Cerebellar nuclear complex (tissue), 1 donor: ENCODE measurements at places on chromosomes 1 and 21.

GRCh38 chr1:56064705-56065104 is 514.7 kb downstream of the PLPP3 start:
- no peak for DNase-seq

- no peak for DNase-seq
Measured at GRCh38 chr1:161427733-161428516, 60.2 kb upstream of the CFAP126 start.

GRCh38 chr21:38768471-38769063 is 37.2 kb upstream of the ETS2 start:
- no peak for DNase-seq

- DNase-seq, result no peak
Measured at GRCh38 chr1:201020040-201020591, 3.4 kb downstream of the KIF21B start.

DNA sequence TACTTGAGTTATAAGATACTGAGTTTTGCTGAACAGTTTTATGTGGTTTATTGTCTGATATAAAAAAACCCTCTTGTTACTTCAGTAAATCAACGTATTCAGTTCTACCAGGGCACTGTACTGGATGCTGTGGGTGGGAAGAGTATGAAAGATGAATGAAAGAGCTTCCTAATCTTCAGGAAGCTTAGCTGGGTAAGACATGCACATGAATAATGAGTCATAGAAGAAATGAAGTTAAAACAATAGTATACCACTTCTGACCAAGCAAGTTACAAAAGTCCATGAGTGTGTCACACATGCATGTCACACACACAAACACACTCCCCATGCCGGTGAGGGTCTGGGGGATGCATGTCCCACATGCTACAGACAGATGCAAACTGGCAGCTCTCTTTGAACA is 105.9 kb downstream of the SIPA1L2 start:
- DNase-seq, result no peak

DNA sequence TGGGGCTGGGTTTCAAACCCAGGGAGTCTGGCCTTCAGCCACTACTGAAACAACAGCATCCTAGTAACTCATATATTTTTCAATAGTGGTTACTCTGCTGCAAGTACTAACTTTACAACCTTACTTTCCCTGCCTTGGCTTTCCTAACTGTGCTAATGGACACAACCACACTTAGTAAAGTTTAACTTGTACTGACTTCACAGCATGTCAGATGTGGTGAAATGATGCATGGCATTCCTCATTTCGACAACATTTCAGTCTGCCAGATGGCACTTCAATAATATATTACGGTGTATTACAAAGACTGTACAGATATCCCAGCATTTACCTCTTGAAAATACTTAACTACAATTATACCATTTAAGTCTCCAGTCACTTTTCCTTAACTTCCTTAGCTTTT is 27.8 kb downstream of the LRRC7 start:
- no peak for DNase-seq

GRCh38 chr1:18256282-18257235 is 149.0 kb downstream of the IGSF21 start:
- no peak for DNase-seq

DNA sequence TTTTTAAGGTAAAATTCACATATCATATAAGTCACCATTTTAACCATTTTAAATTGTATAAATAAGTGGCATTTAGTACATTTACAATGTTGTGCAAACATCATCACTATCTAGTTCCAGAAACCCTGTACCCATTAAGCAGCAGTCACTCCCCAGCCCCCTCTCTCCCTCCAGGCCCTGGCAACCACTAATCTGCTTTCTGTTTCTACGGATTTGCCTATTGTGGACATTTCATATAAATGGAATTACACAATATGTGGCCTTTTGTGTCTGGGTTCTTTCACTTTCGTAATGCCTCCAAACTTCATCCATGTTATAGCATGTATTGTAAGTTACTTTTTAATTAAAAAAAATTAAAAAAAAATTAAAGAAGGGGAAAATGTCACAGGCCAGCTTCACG is 58.0 kb upstream of the RAB3GAP2 start:
- no peak for DNase-seq
